SJCRH30 (cell line): ENCODE measurements at places on chromosomes 11 and 22.

- peak; percentile 29 for DNase-seq
These were observed 60.5 kb downstream of the OSBP2 start for GRCh38 chr22:30754971-30755758.

DNA sequence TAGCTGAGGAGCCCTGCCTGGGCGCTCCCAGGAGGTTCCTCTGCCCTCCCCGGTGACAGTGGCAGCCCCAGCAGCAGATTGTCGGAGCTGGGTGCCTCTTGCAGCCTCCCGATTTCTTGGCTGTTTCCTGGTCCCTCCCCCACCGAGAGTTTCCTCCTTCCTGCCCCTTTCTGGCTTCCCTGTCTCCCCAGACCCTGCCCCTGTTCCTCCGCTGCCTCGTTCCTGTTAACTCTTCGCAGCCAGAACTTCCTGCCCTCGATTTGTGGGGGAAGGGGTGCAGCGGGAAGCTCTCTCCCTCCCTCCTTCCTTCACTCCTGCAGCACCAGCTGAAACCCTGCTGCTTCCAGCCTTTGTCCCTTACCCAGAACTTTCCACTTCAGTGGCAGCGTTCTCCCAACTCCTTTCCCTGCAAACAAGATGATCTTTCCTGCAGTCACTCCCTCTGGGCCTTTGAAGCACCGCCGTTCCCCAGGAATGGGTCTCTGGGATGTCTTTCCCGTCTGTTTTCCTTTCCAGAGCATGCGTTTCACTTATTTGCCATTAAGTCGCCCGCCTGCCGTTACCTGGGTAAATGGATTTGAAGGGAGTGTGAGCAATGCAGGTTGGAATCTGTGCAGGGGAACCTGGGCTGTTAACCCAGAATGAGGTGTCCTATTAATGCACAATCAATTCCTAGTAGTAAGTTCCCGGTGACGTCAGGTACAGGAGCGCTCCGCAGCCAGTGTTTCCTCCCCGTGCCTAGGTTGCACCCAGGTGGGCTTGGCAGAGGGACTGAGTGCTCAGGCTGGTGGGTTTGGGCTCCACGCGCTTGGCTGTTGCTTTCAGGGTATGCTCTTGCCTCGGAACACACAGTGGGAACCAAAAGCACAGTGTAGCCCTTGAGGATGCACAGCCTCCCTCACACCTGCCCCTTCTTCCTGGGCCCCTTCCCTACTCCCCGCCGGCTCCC lies 4.3 kb downstream of the GRK2 start:
- DNase-seq = no peak

- no peak for DNase-seq
These were observed 41.3 kb downstream of the XKR3 start for GRCh38 chr22:16783930-16784354.

DNA sequence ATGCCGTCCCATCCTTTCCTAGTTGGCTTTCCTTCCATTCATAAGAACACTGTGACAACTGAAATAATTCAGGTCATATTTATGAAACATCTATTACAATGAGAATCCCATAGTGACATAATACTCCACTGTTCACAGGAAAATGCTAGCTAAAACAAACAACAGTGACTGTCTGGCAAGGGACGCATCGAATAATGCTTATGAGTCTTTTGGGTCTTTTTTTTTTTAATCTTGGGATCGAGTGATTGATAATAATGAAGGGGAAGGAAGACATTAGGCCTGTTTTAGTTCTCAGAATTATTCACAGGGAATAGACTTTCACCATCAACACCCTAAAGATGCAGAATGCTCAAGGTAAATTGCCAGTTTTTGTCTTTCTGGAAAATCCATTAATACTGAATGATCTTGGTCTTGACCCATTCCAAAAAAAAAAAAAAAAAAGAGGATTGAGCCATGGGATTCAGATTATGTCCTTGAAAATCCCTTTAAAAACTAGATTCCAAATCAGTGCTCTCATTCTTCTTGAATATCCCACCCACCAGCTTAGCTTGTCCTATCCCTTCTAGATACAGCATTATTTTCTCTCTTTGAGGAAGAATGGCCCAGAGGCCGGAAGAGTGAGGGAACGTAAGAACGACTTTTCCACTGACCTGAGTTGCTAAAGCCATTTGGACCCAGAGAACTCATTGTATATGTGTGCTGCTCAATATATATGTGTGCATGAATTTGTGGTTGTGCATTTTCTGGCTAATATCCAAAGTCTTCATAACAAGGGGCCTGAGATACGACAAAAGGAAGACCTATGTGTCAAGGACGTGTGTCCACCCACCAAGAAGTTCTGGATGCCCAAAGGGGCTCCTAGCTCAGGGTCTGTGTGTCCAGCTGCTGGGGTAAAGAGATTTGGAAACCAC lies 35.2 kb upstream of the CREB3L1 start:
- DNase-seq = no peak

DNA sequence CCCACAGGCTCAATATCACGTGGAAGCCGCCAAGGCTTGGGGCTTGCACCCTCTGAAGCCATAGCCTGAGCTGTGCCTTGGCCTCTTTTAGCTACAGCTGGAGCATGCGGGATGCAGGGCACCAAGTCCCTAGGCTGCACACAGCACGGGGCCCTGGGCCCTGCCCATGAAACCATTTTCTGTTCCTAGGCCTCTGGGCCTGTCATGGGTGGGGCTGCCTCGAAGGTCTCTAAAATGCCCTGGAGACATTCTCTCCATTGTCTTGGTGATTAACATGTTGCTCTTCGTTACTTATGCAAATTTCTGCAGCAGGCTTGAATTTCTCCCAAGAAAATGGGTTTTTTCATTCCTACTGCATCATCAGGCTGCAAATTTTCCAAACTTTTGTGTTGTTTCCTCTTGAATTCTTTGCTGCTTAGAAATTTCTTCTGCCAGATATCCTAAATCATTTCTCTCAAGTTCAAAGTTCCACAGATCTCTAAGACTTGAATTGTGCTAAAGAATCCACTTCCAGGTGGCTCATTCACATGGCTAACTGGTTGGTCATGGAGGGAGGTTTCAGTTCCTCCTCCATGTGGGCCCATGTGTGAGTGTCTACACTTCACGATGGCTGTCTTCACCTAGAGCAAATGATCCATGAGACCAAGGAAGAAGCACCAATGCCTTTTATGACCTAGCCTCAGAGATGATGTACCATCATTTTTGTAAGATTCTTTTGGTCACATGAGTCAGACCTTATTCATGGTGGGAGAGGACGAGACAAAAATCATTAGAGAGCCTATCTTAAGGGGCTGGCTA lies 7.4 kb upstream of the CREBZF start:
- DNase-seq = no peak
